Effector memory CD8-positive, alpha-beta T cell (primary cell): ENCODE measurements at places on chromosomes 7 and 10.

GRCh38 chr10:126012485-126012884, 116.1 kb downstream of the FANK1 start:
- peaks cover 5% of the 10 kb centered on the region for H3K4me1 ChIP-seq
- no peaks in the 10 kb centered on the region for H3K36me3 ChIP-seq
- DNase-seq = no peak
- no peaks in the 10 kb centered on the region for H3K27me3 ChIP-seq
- no peak overlapping the region for H3K4me3 ChIP-seq
- H3K27ac ChIP-seq = no peak overlapping the region

DNA sequence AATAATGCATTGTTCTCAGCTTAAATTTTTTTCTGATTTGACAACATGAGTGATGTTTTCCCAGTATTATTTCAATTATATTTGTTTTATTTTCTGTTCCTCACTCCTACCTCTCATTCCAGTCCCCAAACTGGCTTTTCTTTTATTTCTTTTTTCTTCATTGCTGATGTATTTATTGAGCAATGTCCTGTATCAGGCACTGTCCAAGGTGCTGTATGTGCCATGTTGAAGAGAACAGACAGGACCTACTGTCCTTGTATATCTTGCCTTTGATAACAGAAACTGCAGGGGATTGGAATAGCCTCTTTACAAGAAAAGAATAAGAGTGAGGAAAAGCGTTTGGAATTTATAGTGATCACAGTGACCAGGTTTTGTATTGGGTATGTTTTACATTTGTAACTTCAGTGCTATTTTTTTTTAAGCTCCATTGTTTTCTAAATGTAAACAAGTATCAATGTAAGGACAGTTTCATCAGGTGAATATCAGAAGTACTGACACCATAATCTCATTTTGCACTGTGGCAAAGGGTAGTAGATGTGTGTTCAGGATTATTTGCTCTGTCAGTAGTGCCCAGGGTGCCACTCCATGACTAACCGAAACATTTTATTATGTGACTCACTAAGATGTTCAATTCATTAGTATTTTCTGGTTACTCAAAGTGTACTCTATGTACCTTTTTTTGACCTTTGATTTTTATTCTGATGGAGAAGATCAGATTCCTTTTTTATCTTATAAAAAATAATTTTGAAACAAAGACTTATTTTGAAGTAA, 15.6 kb upstream of the CLDN12 start:
- no peak for DNase-seq
- no peaks in the 10 kb centered on the region for H3K27me3 ChIP-seq
- H3K36me3 ChIP-seq = peaks cover 40% of the 10 kb centered on the region
- H3K27ac ChIP-seq = no peak overlapping the region
- H3K4me3 ChIP-seq = no peak overlapping the region
- no peaks in the 10 kb centered on the region for H3K4me1 ChIP-seq

DNA sequence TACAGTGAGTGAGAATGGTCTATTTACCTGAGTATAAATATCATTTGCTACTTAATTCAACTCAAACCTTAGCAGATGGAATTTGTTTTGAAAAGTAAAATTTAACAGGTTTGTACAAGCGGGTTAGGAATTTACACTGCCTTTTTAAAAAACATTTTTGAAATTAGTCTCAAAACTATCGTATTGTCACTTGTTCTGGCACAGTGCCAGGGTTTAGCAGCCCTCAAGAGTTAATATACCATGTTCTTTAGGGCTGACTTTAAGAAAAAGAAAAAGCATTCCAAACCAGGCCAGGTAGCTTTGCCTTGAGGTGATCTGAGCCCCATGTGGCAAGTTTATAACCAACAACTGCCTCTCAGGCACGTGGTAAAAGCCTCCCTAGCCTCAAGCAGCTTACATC, 17.8 kb downstream of the CCNJ start:
- no peaks in the 10 kb centered on the region for H3K27me3 ChIP-seq
- H3K4me3 ChIP-seq = no peak overlapping the region
- no peak overlapping the region for H3K27ac ChIP-seq
- H3K36me3 ChIP-seq = peaks cover 30% of the 10 kb centered on the region
- no peak for DNase-seq

DNA sequence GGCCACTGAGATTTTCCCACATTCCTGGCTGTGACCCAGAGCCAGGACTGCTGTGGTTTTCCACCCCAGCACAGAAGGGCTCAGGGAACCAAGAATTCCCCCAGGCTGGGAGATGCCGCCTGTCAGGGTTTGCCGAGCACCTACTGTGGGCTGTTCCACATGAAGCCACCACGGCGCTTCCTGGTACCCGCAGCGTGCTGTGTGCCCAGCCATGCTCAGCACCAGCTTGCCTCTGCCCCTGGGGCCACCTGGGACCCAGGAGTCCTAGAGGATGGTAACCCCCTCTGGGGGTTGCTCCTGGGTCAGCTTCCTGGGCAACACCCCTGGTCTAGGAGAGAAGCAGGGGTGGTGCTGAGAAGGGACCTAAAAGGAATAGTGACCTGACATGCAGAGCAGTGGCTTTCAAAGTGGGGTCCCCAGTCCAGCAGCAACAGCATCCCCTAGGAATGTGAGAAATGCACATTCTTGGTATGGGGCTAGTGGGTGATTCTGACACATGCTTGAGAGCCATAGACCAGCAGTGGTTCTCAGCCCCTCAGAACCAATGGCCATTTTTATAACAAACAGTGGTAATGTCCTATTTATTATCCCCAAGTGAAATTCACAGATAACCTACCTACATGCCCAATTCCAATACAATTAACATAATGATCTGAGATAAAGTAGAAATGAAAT, 53.4 kb downstream of the TSPAN15 start:
- no peak overlapping the region for H3K4me3 ChIP-seq
- DNase-seq = no peak
- H3K36me3 ChIP-seq = peaks cover 3% of the 10 kb centered on the region
- peaks cover 12% of the 10 kb centered on the region for H3K4me1 ChIP-seq
- H3K27me3 ChIP-seq = peaks cover 5% of the 10 kb centered on the region

DNA sequence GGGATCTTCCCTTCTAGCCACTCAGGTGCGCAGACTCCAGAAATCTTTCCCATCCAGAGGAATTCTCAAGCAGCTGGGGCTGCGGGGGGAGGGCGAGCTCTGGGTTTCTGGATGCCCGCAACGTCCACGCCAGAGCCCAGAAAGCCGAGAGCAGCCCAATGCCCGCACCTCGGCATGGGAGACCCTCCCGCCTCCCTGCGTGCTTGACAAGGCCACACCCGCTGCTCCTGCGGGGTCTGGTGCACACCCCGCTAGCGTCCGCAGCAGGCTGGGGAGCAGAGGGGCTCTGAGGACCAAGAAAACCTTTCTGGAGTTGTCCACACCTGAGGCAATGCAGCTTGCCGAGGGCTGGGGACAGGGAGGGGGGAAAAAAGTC, 66.2 kb downstream of the SLC29A4 start:
- H3K27ac ChIP-seq = no peak overlapping the region
- peaks cover 4% of the 10 kb centered on the region for H3K4me1 ChIP-seq
- H3K27me3 ChIP-seq = no peaks in the 10 kb centered on the region

DNA sequence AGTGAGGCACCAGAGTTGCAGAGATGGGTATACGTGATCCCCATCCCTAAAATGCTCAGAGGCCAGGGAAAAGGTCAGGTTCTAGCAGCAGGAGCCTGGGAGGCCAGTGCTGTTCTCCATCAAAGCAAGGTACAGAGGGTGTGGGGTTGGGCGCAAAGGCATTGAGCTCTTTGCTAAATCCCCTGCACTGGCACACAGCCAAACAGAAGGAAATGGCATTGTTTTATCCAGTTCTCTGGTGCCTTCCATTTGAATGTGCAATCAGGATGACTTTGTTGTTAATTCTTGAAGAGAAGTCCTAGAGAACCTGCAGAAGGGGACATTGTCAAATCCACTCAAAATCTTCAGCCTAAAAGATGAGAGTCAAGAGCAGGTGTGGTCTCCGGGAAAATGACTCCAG, 111.3 kb upstream of the CHST15 start:
- H3K36me3 ChIP-seq = no peaks in the 10 kb centered on the region
- H3K4me3 ChIP-seq = no peak overlapping the region
- no peak for DNase-seq
- no peaks in the 10 kb centered on the region for H3K4me1 ChIP-seq
- H3K27me3 ChIP-seq = peaks cover 21% of the 10 kb centered on the region

DNA sequence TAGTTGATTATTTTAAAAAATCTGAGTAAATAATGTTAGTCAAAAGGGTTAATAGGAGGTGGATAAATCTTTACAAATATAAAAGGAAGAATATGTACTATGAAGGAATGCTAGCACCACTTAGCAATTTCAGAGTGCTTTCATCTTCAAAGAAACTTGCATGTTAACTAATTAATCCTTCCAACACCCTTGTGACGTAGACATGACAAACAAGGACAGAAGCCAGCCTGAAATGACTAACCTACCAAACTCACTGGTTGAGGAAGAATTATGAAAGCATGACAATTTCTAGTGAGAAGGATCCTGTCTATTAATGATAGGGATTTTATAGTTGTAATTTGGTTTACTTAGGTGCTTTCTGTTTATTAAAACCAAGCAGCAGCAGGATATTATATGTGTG, 468.0 kb upstream of the FZD8 start:
- DNase-seq = no peak
- no peaks in the 10 kb centered on the region for H3K27me3 ChIP-seq
- no peaks in the 10 kb centered on the region for H3K4me1 ChIP-seq

- no peaks in the 10 kb centered on the region for H3K4me1 ChIP-seq
- H3K4me3 ChIP-seq = no peak overlapping the region
- H3K36me3 ChIP-seq = no peaks in the 10 kb centered on the region
- H3K27ac ChIP-seq = no peak overlapping the region
Measured at GRCh38 chr10:95476469-95477174, 84.5 kb downstream of the SORBS1 start.

GRCh38 chr7:9240001-9240400, 806.6 kb downstream of the NXPH1 start:
- H3K27ac ChIP-seq = no peak overlapping the region
- H3K27me3 ChIP-seq = no peaks in the 10 kb centered on the region
- no peak overlapping the region for H3K4me3 ChIP-seq
- no peaks in the 10 kb centered on the region for H3K4me1 ChIP-seq
- H3K36me3 ChIP-seq = no peaks in the 10 kb centered on the region

DNA sequence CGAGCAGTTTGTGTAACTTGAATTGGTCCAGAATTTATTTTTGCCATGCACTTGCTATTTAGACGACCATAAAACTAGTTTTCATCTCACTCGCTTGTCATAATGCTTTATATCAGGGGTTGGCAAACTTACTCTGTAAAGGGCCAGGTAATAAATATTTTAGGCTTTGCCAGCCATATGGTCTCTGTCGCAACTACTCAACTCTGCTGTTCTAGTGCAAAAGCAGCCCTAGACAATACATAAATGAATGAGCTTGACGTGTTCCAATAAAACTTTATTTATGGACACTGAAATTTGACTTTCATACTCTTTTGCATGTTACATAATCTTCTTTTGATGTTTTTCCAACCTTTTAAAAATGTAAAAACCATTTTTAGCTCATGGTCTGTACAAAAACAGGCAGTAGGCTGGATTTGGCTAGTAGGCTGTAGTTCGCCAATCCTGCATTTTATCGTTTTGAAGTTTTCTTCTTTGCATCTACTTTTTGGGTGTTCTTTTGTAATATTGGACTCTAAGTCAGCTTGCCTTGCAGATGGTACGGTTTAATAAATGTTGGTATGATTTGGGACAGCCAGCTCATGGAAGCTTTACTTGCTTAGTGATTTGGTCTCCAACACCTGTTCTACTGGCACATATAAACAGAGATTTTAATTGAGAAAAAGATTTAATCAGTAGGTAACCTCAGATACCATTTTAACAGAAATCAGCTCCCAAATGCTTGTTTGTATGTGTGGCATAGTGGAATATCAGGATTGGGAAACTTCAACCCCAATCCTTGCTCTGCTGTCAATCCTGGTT, 25.6 kb downstream of the SND1 start:
- no peak for DNase-seq
- no peaks in the 10 kb centered on the region for H3K27me3 ChIP-seq
- peak overlapping the region; percentile 61 for H3K27ac ChIP-seq
- H3K36me3 ChIP-seq = peaks cover 19% of the 10 kb centered on the region

DNA sequence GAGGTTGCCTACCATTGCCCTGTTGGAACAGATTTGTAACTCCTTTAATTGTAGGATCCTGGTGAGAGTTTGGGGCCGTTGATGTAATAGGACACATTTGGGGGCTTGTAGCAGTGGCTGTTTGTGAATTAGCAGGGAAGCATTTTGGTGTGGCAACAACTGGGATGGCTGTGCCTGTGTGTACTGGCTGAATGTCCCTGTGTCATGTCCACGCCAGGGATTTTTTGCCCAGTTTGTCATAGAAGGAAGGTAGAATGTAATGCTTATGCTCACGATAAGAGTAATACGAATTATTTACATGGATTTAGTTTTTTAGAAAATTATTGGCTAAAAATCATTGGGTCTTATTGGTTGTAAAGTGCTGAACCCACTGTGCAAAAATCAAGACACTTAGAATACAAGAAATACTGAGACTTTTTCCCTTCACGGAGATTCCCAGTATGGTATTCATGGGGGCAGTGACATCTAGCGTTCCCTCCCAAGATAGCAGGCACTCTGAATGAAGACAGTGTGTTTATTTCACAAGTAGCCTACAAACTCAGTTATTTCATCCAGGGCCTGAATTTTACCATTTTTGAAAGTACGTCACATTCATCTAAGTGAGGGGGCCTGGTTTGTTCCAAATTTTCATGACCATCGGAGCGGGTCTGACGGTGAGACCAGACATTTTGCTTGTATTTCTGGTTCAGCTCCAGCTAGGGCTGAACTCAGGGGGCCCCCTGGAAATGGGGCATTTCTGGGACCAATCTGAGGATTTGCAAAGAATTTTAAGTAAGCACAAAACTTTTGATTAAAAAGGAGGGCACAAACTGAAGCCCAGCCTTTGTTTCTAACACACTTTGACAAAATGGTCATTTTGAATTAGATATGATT, 74.7 kb downstream of the CACNB2 start:
- no peaks in the 10 kb centered on the region for H3K36me3 ChIP-seq
- no peak for DNase-seq
- no peaks in the 10 kb centered on the region for H3K27me3 ChIP-seq
- H3K4me1 ChIP-seq = no peaks in the 10 kb centered on the region
- no peak overlapping the region for H3K4me3 ChIP-seq
- no peak overlapping the region for H3K27ac ChIP-seq

DNA sequence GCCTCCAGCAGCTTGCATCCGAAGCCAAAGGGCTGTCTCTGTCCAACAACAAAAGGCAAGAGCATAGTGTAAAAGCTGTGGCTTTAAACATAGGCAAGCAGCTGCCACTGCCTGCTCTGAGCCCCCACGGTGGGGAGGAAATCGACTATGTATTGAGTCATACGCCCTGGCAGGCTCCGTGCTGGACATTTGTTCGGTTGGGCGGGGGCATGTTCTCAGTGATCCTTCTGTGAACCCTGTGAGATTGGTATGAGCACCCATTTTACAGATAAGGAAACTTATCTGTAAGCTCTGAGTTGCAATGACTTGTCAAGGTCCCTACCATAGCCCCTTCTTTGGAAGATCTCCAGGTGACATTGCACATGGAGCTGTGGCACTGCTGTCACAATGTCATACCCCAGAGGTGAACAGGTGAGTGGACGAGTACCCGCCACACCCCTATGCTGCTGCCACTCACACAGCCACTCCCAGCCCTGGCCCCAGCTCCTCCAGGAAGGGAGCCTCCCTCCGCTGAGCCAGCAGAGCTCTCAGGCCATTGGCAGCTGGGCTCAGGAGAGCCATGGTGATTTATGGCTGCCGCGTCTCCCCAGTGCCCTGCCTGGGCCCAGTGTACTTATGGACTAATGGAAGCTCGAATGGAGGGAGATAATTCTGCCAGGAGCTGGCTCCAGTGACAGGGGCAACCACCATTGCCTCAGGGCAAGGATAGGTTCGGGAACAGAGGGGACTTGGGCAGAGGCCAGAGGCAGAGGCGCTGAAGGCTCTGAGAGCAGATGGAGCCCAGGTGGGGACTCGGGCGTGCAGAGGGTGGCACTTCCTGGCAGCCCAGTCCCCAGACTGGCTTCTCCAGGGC, 43.7 kb downstream of the UNC5B start:
- DNase-seq = no peak
- H3K36me3 ChIP-seq = no peaks in the 10 kb centered on the region
- H3K4me1 ChIP-seq = no peaks in the 10 kb centered on the region
- no peak overlapping the region for H3K27ac ChIP-seq
- H3K4me3 ChIP-seq = no peak overlapping the region
- H3K27me3 ChIP-seq = peaks cover 12% of the 10 kb centered on the region
